Tongue (tissue), 3 donors: ENCODE measurements at places on chromosomes 5 and 9. TPM values are rescaled to one million over a fixed set of nuclear protein-coding genes. Genes with fewer than 3 reads are reported as not detected.
A peak's percentile ranks its signal among the peaks of the same experiment; 100 is the strongest.

SPATA31D4 gene
- total RNA-seq: not detected

TMOD1 gene
- total RNA-seq: 103 TPM

ARID3C gene
- 0.31 TPM for total RNA-seq

LCN15 gene
- total RNA-seq: not detected

NCS1 gene
- 20.2 TPM for total RNA-seq

- DNase-seq: no peak
Observed at GRCh38 chr9:77600810-77601209, 47.3 kb downstream of the GNA14 start.

GRCh38 chr9:5442400-5443011 lies 4.8 kb upstream of the PLGRKT start:
- DNase-seq: peak; percentile 62

DNA sequence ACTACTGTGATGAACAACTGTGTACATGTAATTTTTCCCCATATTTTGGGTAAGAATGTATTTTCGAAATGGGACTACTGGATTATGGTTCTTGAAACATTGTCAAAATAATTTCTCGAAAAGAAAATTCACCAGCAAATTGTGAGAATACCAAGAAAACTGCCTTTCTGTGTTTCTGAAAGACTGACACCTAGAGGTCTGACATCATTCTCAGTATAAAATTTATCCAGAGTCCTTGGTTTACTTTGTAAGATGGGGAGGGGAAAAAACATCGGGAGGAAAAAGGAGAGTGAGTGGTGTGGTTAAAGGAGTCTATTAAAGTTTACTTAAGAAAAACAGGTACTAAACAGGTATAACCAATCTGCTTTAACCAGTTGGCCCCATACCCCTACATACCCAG lies 149.2 kb downstream of the CEP120 start:
- DNase-seq: no peak

DNA sequence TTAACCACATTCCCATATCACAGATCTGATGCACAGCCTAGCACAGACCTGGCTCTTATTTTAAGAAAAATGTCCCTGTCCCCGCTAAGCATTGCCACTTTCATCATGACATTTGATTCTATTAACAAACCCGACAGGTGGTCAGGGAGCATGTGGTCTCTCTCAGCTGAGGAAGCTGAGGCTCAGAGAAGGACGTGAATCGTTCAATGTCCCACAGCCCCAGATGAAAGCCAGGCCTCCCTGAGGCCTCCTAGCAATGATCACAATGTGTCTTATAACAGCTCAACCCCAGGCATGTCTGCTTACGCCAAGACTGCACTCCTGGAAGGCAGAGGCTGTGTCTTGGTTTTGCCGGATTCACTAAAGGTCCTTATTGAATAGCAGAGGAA lies 10.4 kb upstream of the CRB2 start:
- peak; percentile 76 for DNase-seq
